ENCODE measurements at places on chromosomes 3 and 15.

DNA sequence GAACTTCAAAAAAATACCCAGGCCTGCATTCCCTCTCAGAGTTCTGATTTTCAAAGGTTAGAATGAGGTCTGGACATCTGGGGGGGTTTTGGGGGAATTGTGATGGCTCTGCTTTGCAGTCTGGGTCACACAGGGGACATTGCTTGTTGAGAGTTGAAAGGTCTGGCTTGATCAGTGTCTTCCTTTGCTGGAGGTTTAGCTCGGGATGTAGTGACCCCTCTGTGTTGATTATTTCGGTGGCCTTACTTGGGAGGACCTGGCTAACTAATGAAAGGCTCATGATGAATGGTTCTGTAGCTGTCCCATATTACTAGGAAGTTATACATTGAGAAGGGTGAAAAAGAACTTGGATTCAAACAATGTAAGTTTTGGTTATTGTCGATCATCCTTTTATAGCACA, 23.7 kb downstream of the TPM1 start:
- DNase-seq = no peak

DNA sequence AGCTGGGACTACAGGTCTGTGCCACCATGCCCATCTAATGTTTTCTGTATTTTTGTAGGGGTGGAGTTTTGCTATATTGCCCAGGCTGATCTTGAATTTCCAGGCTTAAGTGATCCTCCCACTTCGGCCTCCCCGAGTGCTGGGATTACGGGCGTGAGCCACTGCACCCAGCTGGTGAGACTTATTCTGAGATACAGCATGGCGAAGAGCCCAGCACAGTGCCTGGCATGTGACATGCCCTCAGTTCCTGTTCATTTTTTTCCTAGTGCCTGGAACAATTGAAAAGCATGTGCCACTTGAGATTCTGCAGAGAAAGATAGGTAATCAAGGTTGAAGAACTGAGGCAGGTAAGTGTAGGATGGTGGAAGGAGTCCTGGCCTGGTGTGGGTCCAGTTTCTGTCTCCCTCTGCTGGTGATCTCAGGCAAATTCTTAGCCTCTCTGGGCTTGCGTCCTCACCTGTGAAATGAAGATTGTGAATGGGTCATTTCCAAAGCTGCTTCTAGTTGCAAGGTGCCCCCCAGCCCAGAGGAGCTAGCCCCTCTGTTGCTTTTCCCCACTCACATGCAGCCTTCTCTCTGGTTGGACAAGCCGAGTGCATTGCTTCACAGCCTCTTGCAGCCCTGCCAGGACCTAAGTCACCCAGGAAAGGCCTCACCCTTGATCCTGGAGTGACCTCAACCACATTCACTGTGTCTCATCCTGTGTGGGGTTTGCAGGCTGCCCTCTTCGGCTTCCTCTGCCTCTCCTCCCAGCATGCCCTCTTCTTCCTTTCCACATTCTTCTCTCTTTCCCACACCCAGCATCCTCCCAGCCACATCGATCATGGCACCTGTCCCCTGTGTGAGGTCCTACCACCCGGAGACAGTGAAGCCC, 4.3 kb upstream of the RHCG start:
- no peak for DNase-seq

DNA sequence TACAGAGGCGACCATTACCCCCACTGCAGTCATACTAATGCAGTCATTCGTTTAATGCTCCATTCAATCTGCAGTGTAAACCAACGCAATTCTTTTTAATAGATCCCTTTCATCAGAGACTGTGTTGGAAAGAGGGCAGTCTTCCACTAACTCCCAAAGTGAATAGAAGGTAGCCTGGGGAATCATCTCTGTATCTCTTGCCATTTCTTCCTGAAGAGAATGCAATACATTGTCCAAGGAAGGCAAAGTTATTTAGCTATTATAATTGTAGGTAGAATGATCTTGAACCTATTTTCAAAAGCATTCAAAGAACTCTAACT, 1.3 kb upstream of the SLITRK3 start:
- no peak for DNase-seq

- DNase-seq = no peak
Measured at GRCh38 chr3:87045473-87045872, 54.5 kb upstream of the VGLL3 start.

- no peak for DNase-seq
Measured at GRCh38 chr3:8678751-8679150, 34.2 kb upstream of the SSUH2 start.

- DNase-seq = peak; percentile 6
Measured at GRCh38 chr3:132253262-132253878, 63.8 kb upstream of the ACP3 start.

DNA sequence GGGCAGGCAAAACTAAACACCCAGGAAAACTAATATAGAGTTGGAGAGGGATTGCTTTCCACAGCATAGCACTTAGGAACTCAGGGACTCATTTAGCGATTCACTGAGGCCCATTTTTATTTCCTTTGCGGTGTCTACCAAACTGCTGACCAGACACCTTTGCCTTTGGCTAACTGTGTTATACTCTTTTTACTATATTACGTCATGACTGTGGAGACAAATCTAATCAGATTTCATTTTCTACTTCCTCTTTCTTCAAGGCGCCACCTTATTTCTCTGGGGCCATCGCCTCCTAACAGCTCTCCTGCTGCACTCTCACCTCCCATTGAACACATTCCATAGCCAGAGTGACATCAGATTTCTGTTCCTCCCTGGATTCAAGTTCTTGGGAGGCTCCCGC, 215.7 kb upstream of the WNT5A start:
- no peak for DNase-seq

DNA sequence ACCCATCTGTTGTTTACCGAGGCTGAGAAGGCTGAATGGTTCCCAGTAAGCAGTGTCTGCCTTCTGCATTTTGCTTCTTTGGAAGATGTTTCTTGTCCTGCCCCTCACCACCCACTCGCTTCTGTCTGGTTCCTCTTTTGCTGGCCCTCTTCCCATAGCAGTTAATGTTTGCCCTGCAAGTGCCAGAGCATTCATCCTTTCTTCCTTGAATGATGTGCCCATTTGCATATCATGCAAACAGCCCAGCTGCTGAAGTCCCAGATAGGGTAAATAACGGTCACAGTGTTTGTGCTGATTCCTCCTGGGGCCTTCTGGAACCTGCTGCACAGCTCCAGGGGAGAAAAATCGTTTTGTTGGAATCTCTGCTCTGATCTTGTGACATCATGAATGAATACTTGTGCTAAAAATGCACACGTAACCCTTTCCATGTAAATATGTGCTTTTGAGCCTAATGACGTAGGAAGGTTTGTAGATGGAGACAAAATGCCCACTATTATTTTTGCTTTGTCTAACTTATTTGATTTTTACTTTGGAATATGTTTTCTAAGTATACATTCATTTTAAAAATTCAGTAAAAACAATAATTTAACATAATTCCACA, 381.0 kb downstream of the SOX2 start:
- DNase-seq = no peak

DNA sequence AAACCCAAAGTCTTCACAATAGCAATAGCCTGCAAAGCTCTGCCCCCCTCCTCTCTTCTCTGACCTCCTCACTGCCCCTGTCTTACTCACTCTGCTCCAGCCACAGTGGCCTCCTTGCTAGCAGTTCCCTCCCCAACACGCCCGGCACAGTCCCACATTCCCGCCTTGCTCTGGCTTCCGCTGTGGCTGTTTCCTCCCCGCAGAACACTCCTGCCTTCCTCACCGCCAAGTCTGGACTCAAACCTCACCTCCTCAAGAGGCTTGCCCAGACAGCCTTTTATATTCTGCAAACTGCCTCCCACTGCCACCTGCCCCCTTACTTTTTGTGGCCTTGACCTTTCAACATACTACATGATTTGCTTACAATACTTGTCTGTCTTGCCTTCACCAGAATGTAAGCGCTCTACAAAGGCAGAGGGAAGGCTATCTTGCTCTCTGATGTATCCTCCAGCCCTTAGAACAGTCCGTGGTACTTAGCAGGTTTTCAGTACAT, 406 bp upstream of the MPI start:
- DNase-seq = no peak

GRCh38 chr15:58742022-58742813, 7.3 kb downstream of the ADAM10 start:
- no peak for DNase-seq
